Choroid plexus epithelial cell (primary cell): ENCODE measurements at places on chromosomes 16 and 17.
A peak's percentile ranks its signal among the peaks of the same experiment; 100 is the strongest.

DNA sequence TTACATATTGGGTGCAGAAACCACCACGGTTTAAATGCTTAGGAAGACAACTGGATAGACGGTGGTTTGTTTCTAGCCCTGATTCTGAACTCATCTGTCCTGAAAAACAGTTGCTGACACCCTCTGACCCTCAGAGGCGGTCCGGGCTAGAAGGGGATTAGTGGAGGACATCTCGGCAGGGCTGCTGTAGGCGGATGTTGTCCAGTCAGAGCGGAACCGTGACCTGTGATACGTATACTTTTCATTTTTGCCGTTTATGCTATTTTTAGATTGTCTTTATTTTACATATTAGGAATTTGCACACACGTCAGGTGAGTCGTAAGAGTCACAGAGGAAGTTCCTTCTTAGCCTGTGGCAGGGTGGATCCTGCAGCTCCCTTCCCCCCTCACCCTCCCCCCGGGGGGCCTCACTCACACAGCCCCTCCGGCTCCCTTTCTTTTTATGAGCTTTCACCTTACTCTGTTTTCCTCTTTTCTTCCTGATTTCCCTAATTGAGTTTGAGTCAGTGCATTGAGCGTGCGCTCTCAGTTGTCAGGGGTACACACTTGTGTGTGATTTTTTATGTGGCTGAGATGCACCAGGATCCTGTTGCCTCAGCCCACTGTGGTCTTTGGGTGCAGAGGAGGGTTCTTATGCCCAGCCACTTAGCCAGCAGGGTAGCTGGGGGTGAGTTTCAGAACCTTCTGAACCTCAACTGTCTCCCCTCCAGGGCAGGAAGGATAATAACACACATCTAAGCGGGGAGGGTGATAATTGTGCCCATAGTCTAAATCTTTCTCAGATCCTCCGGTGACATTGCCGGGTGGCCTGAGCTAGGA lies 211.1 kb upstream of the CHMP6 start:
- DNase-seq = peak; percentile 63

GRCh38 chr17:74260525-74260850 lies 13.5 kb upstream of the DNAI2 start:
- no peak for DNase-seq

DNA sequence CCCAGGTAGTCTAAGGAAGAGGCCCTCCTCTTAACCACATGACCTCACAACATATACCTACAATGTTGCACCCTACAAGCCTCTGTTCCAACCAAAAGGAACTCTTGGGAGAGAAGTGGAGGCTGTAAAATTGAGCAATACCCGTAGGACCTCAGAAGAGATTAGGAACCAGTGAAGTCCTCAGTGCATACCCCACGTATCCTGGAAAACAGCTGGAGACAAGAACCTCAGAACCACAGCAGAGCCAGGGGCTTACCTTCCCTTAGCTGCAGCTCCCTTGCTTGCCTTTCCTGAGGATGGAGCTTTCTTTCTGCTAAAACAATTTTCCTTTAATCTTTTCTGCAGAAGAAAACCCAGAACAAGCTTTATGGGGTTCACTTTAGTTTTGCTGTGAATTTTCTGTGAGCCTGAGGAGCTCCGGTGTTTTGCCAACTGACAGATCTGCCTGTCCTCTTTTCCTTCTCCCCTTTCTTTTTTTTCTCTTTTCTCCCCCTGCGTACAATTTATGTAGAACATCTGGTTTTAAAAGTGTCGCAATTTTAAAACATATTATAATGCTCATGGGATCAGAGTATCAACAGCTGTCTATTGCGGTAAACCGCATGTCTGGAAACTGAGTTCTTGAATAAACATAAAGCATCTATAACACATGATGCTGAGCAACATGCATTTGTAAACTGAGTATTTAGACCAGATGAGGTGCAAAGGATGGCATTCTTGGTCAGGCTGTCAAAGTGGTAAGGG lies 226.4 kb upstream of the MAF start:
- DNase-seq = peak; percentile 6

DNA sequence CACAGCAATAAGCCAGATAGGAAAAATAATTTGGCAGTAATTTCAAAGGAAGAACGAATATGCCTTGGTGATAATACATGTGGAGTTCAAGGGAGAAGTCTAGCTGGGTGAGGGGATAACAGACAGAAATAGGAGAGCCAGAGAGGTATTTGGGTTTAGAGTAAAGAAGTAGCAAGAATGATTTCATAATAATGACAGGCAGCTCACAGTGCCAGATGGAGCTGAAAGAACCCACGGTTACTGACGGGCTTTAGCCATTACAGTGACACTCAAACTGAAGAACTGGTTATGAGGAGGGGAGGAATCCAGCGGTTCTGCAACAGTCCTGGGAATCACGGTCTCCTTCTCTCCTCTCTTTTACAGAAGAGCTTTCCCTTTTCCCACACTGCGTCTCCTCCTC lies 2.2 kb downstream of the OR4D1 start:
- no peak for DNase-seq

GRCh38 chr17:78826836-78827509 lies 13.6 kb downstream of the USP36 start:
- DNase-seq = no peak

GRCh38 chr16:80314042-80314441 lies 226.8 kb upstream of the DYNLRB2 start:
- DNase-seq = peak; percentile 23

- DNase-seq = no peak
These were observed 8.0 kb downstream of the CCNF start for GRCh38 chr16:2437032-2437790.

- DNase-seq = no peak
These were observed 16.1 kb downstream of the PPL start for GRCh38 chr16:4920826-4921225.
